Naive thymus-derived CD4-positive, alpha-beta T cell (primary cell): ENCODE measurements at places on chromosomes 7 and 10.

- DNase-seq, result no peak
Observed at GRCh38 chr10:31693491-31693890, 235.1 kb downstream of the ARHGAP12 start.

DNA sequence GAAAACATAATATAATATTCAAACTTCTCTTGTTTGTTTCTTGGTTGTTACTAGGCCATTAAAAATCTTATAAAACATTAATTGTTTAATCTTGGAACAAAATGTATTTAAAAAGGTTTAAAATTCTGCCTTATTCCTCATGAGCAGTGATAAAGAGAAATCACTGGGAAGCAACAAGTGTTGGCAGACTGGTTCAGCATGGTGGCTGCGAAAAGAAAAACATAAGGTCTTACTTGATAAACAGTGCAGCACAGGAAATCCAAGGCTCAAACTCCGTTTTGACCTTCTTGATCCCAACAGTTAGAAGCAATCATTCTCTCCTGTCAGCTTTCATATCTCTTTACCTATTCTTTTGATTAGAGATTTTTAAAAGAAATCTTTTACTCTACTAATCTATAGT is 530.8 kb downstream of the CNTNAP2 start:
- DNase-seq, result no peak

DNA sequence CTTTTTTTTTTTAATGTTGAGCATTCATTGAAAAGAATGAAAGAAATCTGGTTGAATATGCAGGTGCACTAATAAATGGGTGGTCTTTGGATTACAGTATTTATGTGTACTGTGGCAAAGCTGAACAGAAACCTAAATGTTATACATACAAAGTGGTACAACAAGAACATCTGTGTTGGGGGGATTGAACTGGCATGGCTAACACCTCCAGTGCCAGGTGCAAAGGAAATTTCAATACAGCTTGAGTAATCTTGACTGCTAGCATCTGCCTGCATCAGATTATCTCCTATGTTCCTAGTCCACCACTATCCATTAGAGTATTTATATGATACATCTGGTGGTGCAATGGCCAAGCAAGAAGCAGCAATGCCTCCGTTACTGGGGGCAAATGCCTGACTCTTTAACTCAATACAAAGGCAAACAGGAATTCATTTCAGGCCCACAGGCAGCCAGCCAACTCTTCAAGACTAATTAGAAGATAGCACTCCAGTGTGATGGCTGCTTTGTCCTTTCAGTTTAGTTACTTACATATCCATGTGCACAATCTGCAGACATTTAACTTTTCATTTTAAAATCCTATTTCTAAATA is 220.5 kb upstream of the ETV1 start:
- no peak for DNase-seq

- DNase-seq, result peak; percentile 64
Observed at GRCh38 chr10:16843252-16843870, 26.1 kb upstream of the RSU1 start.

DNA sequence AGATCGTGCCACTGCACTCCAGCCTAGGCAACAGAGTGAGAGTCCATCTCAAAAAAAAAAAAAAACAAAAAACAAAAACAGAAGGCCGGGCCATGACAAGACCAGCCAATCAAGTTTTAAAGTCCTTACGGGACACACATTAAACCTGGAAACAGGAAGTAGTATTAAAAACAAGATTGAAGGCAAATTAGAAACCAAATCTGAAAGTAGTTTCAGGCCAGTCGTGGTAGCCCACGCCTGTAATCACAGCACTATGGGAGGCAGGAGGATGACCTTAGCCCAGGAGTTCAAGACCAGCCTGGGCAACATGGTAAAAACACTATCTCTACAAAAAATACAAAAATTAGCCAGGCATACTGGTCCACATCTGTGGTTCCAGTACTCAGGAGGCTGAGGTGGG is 18.1 kb downstream of the PSAP start:
- no peak for DNase-seq

- no peak for DNase-seq
Observed at GRCh38 chr10:14779001-14779651, 4.4 kb upstream of the FAM107B start.

- DNase-seq, result no peak
Observed at GRCh38 chr10:91227576-91227975, 7.1 kb downstream of the PCGF5 start.

- DNase-seq, result no peak
Observed at GRCh38 chr7:140059273-140060242, 3.2 kb downstream of the PARP12 start.

DNA sequence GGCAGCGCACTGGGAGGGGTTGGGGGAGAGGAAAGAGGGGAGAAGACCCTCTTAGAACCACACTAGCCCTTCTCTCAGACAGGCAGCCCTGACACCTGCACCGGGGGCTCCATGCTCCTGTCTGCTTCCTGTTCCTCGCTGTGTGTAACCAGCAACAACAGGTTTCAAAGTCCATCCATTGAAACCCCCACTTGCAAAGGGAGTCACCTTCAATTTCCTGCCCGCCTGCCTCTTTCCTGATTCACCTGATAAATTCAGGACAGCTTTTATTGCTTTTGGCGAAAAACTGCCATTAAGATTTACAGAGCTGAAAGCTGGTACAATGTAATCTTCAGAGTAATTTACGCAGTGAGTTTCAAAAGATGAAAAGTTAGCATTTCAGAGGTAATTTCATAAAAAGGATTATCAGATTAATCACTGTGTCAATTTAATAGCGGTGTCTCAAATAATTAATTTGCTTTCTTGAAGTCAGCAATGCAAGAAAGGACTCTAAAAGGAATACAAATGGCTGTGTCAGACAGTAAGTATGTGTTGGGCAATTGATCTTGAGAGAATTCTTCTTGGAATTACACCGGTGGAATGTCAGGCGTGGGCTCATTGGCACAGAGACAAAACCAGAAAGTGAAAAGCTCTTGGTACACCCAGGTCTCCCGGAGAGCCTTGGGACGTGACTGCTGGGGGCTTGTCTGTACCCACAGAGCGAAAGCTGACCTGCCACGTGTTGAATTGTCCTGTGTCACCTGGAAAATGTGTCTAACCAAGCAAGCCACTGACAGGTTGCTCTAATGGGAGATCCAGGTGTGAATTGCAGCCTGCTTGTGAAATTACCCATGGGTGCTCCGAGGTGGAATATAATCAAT is 60.7 kb downstream of the TMEM209 start:
- DNase-seq, result no peak

DNA sequence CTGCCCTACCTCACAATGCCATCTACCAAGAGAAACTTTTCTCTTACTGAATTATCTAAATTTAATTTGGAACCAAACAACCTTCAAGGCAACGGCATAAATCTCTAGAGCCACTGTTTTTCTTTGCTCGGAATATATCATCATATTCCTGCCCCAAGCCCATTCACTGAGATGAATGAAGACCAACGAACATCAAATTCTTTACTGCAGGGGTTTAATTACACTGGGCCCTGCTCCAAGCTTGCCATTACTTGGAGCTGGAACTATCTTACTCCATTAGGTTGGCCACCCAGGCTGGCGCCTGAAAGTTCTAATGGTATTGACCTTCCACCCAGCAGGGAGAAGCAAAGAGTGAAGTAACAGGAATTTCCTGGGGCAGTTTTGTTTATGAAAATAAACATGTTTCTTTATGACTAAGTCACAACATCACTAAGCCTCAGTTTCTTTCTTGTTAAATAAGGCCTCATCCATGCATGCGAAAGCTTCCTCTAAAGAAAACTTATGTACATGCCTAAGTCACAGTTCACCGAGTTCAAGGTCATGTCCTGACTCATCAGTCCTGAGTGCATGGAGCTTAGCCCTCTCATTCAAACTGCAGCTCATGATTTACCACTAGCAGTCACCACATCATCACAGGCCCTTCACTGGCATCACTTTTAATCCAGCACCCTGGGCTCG is 42.1 kb upstream of the ANAPC16 start:
- DNase-seq, result no peak

DNA sequence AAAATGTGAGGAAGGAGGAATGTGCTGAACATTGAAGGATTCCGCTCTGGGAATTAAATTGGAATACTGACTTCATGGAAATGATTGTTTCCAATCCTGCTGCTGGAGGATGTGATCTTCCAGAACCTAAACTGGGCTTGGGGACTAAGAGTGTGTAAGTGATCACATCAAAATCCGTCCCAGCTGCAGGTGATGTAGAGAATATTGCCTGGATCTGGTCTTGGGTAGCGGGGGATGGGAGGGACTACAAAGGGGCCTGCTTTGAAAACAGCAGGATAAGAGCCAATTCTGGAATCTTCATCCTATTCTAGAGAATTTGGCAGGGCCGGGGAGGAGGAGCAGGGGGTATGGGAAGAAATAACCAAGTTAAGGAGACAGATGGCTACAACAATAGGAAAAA is 552.2 kb upstream of the FZD8 start:
- DNase-seq, result no peak

GRCh38 chr10:12422189-12422588 is 72.8 kb downstream of the CAMK1D start:
- no peak for DNase-seq

DNA sequence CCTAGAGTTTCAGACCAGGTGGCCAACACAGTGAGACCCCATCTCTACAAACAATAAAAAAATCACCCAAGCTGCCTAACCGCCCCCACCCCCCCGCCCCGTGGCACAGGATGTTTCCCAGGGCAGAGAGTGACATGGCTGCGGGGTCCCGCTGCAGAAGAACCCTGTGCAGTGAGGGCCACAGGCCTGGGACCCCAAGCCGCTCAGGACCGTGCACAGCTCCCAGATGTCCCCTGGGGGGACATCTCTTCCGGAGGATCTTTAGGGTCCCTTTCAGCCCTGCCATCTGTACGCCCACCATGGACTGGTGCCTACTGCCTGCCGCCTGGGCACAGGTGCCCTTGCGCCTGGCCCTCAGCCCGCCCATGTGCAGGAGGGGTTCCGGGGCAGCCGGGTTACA is 373.6 kb downstream of the DNAJB6 start:
- no peak for DNase-seq

DNA sequence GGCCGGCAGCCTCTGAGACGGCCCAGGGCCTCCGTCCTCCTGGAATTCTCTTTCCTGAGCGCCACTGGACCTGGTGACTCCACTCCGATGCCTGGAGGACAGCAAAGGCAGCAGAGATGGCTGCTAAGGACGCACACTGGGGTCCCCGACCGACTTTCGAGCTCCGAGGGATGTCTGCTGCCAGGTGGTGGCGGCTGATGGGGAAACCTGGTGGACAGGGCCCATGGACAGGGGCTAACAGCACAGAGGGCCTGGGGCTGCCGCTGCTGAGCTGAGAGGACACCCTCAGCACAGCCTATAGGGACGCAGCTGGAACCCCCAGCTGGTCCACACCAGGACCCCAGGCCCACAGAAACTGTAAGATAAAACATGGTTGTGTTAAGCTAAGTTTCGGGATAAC is 366.3 kb downstream of the DNAJB6 start:
- DNase-seq, result no peak

GRCh38 chr10:83073472-83073871 is 1065.8 kb upstream of the GHITM start:
- DNase-seq, result no peak

DNA sequence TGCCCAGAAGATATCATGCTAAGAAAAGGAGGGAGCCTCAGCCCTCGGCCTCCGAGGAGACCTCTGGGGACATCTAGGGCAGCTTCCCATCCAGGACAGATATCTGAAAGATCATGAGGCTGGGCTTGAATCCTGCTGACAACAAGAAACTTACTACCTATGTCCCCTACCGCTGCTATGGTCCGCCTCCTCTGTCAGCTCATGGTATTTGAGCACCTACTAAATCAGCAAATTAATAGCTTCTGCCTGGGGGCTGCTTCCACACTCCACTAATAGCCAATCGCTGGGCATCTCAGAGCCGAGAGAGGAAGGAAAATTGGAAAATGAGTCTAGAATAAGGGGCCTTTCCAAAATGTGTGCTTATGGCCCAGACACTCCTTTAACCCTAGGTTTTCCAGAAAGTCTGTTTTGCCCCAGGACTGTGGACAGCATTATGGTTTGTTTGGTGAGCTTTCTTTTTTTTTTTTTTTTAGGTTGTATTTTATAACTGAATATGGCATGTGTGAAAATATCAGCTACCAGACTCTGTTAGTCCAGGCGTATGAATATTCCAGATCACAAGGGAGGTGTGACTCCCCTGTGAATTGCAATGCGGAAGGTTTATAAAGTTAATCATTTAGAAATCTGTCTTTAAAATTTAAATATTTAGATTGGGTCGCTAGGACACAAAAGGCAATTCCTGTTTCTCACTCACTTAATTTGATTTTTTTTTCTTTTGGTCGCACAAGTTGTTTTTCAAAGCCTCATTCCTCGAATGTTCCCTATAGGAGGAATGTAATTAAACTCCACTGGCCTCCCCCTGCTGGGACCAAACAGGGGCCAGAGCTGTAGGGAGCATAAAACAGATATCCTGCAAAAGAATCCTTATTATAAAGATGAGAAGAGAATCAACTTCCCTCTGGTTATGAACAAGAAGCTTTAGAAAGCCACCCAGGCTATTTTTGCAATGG is 89.4 kb downstream of the PARP12 start:
- no peak for DNase-seq

- no peak for DNase-seq
Observed at GRCh38 chr10:84076047-84076388, 63.3 kb upstream of the GHITM start.

DNA sequence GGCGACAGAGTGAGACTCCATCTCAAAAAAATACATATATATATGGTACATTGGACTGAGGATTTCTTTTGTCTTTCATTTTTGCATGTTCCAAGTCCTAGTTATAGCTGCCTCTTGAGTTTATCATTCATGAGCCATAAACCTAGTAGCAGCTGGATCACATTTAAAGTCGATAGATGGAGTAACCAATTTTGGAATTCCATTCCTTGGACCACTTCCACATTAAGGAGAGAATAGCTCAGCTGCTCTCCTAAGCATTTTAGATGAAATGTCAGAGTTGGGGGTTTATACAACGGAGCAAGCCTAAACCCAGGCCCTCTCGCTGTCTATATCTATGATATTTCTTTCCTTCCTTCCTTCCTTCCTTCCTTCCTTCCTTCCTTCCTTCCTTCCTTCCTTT is 141.2 kb downstream of the LYZL1 start:
- DNase-seq, result no peak

DNA sequence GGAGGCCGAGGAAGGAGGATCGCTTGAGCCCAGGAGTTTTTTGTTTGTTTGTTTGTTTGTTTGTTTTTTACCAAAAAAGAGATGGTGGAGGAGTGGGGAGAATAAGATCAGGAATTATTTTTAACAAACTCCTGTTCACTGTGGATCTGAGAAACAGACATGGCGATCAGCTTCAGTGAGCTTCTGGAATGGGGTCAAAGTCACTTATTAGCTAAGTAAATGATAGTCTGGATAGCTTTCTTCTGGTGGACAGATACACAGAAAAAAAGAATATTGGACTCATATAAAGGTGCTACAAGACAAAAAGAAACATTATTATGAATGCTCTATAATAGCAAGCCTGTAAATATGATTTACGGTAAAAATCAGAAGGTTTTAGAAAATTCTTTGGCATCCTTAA is 85.1 kb downstream of the POU6F2 start:
- DNase-seq, result no peak

GRCh38 chr10:119370111-119370741 is 162.9 kb downstream of the GRK5 start:
- no peak for DNase-seq

- no peak for DNase-seq
Observed at GRCh38 chr7:147894271-147894670, 696.3 kb upstream of the C7orf33 start.

GRCh38 chr10:80187060-80187459 is 18.3 kb downstream of the ANXA11 start:
- DNase-seq, result no peak
